ENCODE measurements at places on chromosomes 2 and 18. TPM values are rescaled to one million over a fixed set of nuclear protein-coding genes. Genes with fewer than 3 reads are reported as not detected.

Gene NLRC4
- polyA plus RNA-seq, result 1.4 TPM

Gene FOXI3
- 0.17 TPM for polyA plus RNA-seq

Gene RBMS1
- polyA plus RNA-seq, result 145 TPM

Gene SERPINB11
- not detected for polyA plus RNA-seq

Gene CXCR2
- 0.06 TPM for polyA plus RNA-seq

Gene ABCB11
- polyA plus RNA-seq, result 0.31 TPM

Gene SCN2A
- polyA plus RNA-seq, result 2.6 TPM

Gene ZNF142
- polyA plus RNA-seq, result 18.4 TPM

Gene LAMA1
- polyA plus RNA-seq, result 90.4 TPM

Gene FAM110C
- polyA plus RNA-seq, result 1.3 TPM

Gene ST8SIA5
- polyA plus RNA-seq, result 0.50 TPM

Gene CAD
- polyA plus RNA-seq, result 33.7 TPM

Gene SERPINB12
- not detected for polyA plus RNA-seq

Gene SERPINB7
- polyA plus RNA-seq, result 0.47 TPM

Gene KCNF1
- 0.79 TPM for polyA plus RNA-seq

Gene LRRTM1
- polyA plus RNA-seq, result 2.9 TPM

Gene SERPINB13
- not detected for polyA plus RNA-seq

Gene ZAP70
- polyA plus RNA-seq, result 0.80 TPM

Gene LYG2
- 0.33 TPM for polyA plus RNA-seq

Gene WDFY1
- polyA plus RNA-seq, result 51.7 TPM

Gene MPHOSPH10
- 42.6 TPM for polyA plus RNA-seq

Gene NEU4
- polyA plus RNA-seq, result 0.63 TPM

Gene NRP2
- 70.1 TPM for polyA plus RNA-seq

Gene ERICH2
- not detected for polyA plus RNA-seq

Gene PLCD4
- 10.0 TPM for polyA plus RNA-seq

Gene OTX1
- polyA plus RNA-seq, result not detected

Gene ANKRD30BL
- 1.6 TPM for polyA plus RNA-seq

Gene GALNT13
- polyA plus RNA-seq, result 6.7 TPM

Gene PIEZO2
- polyA plus RNA-seq, result 14.7 TPM

Gene POTEJ
- polyA plus RNA-seq, result not detected

Gene AFF3
- polyA plus RNA-seq, result 25.0 TPM

Gene LAPTM4A
- 418 TPM for polyA plus RNA-seq

Gene CFAP65
- 0.43 TPM for polyA plus RNA-seq

Gene ANKRD30B
- polyA plus RNA-seq, result 0.24 TPM

Gene ATG4B
- 68.4 TPM for polyA plus RNA-seq

Gene ARHGAP25
- polyA plus RNA-seq, result 7.7 TPM

Gene ZNF638
- polyA plus RNA-seq, result 138 TPM

Gene TMEM200C
- polyA plus RNA-seq, result 1.6 TPM

Gene CRYGC
- polyA plus RNA-seq, result not detected

Gene NTSR2
- not detected for polyA plus RNA-seq

Gene PTPRM
- 99.4 TPM for polyA plus RNA-seq

Gene MC5R
- polyA plus RNA-seq, result not detected
